ENCODE measurements at places on chromosomes 6 and 20. TPM values are rescaled to one million over a fixed set of nuclear protein-coding genes. Genes with fewer than 3 reads are reported as not detected.

IL17A gene
- not detected for polyA plus RNA-seq

TRAPPC3L gene
- 0.46 TPM for polyA plus RNA-seq

DLK2 gene
- polyA plus RNA-seq: 1.4 TPM

CRISP3 gene
- polyA plus RNA-seq: 0.49 TPM

POLR1H gene
- 39.9 TPM for polyA plus RNA-seq

CLPSL1 gene
- not detected for polyA plus RNA-seq

TCF15 gene
- polyA plus RNA-seq: 1.4 TPM

TRIM40 gene
- polyA plus RNA-seq: 0.08 TPM

SERPINB1 gene
- polyA plus RNA-seq: 21.3 TPM

EDN3 gene
- 6.6 TPM for polyA plus RNA-seq

TUBB2B gene
- polyA plus RNA-seq: 118 TPM

DNAH8 gene
- polyA plus RNA-seq: 0.41 TPM

ADAM33 gene
- polyA plus RNA-seq: 6.1 TPM

HUS1B gene
- not detected for polyA plus RNA-seq

SLC26A8 gene
- 0.68 TPM for polyA plus RNA-seq

ZNF311 gene
- 6.5 TPM for polyA plus RNA-seq

ZC2HC1B gene
- not detected for polyA plus RNA-seq

ARMH2 gene
- not detected for polyA plus RNA-seq

OTOR gene
- polyA plus RNA-seq: not detected

GLP1R gene
- 0.86 TPM for polyA plus RNA-seq

AHCY gene
- 183 TPM for polyA plus RNA-seq

CALHM5 gene
- polyA plus RNA-seq: 3.2 TPM

APOBEC2 gene
- polyA plus RNA-seq: 0.52 TPM

MEP1A gene
- polyA plus RNA-seq: not detected

APCDD1L gene
- polyA plus RNA-seq: 11.4 TPM

RIPPLY2 gene
- not detected for polyA plus RNA-seq

BMP2 gene
- 22.9 TPM for polyA plus RNA-seq

STX16 gene
- 37.5 TPM for polyA plus RNA-seq

CYP21A2 gene
- 0.70 TPM for polyA plus RNA-seq

ANKRD6 gene
- polyA plus RNA-seq: 45.0 TPM

HSPA1L gene
- 3.6 TPM for polyA plus RNA-seq

RAB44 gene
- 0.23 TPM for polyA plus RNA-seq

WDR46 gene
- 81.8 TPM for polyA plus RNA-seq

SLC24A3 gene
- polyA plus RNA-seq: 3.8 TPM

SLC32A1 gene
- polyA plus RNA-seq: 0.89 TPM

HMGCLL1 gene
- 3.2 TPM for polyA plus RNA-seq

OLIG3 gene
- polyA plus RNA-seq: not detected

CAPN11 gene
- 0.38 TPM for polyA plus RNA-seq

POPDC3 gene
- polyA plus RNA-seq: 0.43 TPM

RSPH9 gene
- polyA plus RNA-seq: 1.5 TPM

PAX1 gene
- polyA plus RNA-seq: not detected

MEI4 gene
- polyA plus RNA-seq: 1.8 TPM

BPIFA2 gene
- not detected for polyA plus RNA-seq

KIF6 gene
- polyA plus RNA-seq: 3.6 TPM
